Amygdala (tissue), 56 donors: ENCODE measurements at places on chromosomes 4 and X.

DNA sequence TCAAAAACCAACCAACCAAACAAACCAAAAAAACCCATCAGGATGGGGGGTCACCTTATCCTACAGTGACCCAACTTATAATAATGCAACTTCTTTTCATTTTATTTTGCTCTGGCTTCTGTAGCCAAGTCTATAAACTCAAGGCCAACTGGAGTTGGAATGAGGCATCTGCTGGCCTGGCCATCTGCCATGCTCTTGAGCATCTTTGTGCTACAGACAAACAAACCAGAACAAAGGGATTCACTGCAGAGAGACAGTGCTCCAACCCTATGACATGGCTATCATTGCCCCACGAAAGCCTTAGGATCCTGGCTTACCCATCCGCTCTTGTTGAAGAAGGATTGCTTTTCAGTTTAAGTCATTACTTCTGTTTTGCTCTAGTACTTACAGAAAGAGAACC lies 49.2 kb upstream of the SCRG1 start:
- DNase-seq, result no peak

DNA sequence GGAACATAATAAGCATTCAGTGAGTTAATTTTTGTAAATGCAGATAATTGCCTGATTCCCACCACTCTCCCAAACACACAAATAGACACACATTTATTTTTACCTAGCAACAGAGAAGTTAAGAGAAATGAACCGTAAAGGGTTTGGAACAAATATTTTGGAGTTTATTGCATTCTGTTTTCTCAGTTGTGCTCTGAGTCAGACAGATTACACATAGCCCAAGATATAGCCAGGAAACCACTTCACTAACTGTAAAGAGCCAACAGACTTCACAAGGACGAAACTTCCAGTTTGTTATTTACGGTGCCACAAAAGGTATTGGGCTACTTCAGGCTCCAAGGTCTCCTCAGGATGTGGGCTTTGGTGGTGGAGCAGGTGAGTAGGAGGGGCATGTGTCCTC lies 217.0 kb downstream of the BMPR1B start:
- DNase-seq, result no peak

DNA sequence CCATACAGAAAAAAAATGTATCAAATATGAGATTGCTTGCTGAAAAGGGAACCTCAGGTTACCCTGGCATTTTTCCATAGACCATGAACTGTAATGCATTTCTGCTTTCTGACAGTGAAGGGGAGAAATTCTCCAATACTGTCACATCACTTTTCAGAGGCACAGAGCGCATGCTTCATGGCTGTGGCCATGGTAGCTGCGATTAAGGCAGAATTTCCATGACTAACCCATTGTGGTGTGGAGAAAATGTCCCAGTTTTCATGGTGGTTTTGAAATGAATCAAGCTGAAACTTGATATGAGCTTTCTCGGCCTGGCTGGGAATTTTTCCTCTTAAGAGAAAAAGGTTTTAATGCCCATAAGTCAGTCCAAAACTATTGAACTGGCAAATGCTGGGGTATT lies 39.5 kb upstream of the MAP3K15 start:
- DNase-seq, result no peak

DNA sequence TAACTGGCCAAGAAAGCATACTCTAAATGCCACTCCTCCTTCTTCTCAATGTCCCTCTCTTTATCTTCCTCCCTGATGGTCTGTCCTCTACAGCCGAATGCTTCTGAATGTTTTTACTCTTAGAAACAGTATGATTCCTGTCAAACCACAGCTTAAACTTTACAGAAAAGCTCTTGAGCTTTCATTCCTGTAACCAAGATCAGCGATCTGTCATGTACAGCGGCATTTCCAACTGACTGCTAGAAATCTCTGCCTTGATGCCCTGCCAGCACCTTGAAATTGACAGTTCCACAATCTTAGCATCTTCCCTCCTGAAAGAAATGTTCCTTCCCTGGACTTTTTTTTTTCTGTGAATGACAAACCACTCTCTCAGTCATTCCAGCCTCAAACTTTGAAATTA lies 11.5 kb upstream of the GATB start:
- DNase-seq, result no peak

DNA sequence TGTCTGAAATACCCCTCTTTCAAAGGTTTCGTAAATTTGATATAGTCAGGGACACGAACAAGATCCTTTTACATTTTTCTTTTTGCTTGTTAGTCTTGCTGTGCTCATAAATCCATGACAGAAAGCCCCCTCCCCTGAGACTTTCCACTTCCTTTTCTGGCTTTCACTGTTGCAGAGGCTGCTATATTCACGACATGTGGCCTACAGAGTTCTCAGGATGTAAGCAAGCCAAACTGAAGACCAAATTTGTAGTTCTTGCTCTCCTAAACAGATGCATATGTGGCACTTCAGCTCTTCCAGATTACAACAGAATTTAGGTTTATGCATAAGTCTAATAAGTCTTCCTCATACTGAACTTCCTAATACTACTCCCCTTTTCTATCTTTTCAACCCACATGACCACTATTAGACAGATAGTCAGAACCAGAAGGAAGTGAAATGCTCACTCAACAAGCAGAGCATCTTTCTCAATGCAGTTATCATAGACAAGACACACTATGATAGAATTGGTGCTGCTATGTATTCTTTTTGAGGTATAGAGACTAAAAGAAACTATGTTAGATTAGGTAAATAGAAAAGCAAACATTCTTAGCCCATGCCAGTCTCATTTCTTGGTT lies 15.0 kb downstream of the BTK start:
- no peak for DNase-seq

DNA sequence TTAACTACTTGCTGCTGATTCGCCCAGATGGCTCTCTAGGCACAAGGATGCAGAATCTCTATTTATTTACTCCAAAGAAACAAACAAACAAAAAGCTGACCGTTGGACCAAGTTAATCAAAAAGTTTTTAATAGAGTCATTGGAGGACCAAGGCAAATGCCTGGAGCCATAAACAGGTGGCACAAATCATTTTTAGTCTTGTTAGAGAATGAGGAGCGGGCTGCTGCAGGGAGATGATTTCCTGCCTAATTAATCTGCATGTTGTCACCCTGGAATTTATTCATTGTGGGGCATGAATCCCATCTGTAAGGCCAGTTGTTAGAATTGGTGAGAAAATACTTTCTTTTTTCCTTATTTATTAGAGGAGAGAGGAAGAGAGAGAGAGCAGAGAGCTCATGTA lies 147.4 kb upstream of the GATB start:
- DNase-seq, result no peak

GRCh38 chr4:130632731-130633604 lies 1537.0 kb downstream of the C4orf33 start:
- DNase-seq, result no peak

DNA sequence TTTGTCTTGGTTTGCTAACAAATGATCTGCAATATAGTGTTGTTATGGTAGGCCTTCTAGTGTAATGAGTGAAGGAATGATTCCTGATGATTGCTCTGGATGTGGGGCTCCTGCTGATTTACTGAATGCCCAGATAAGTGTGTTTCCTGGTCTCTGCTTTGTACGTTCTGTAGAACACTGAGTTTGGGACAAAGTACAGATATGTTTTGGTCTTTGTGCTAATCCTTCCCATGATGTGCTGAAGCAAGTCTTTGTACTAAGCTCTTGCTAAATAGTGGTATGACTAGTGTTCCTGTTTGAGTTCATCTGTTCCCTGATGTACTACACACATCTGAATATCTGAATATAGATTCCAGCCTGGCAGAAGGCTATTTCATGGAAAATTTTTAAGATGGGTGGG lies 36.9 kb upstream of the XIAP start:
- DNase-seq, result no peak

DNA sequence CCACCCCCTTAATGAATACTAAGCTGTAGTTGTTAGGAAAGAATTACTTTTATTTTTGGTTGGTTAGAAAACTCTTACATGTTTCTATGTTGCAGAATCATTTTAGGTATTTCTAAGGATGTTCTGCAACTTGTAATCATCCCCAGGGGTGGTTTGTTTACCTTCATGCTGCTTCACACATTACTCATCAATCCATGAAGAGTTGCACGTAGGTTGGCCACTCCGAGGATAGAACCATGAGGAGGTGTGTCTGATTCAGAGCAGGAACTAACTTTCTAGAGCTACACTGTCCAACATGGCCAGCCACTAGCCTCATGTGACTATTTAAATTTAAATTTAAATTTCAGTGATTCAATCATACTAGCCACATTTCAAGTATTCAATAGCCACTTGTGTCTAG lies 127.2 kb upstream of the FRMPD4 start:
- no peak for DNase-seq

DNA sequence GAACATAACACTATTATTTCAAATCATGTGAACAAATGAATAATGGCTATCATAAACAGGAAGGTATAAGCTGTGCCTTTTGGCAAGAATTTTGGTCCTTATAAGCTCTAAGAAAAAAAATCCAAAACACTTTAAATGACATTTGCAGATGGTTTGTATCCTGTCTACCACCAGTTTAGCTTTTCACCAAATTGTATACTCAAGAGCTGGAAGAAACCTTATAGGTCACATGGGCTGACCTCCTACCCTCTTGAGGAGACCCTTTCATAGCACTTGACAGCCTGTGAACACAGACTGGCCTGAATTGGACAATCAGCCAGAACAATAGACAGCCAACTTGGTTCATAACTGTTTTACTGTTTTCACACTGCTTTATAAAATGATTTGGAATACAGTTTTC lies 24.3 kb downstream of the USP26 start:
- no peak for DNase-seq

GRCh38 chr4:99855678-99856077 lies 38.5 kb downstream of the LAMTOR3 start:
- no peak for DNase-seq

- no peak for DNase-seq
Observed at GRCh38 chr4:169397762-169398161, 127.0 kb upstream of the SH3RF1 start.

GRCh38 chrX:154693394-154693793 lies 40.0 kb upstream of the CTAG2 start:
- no peak for DNase-seq

- DNase-seq, result no peak
Observed at GRCh38 chr4:99403380-99404184, 31.6 kb downstream of the ADH7 start.

DNA sequence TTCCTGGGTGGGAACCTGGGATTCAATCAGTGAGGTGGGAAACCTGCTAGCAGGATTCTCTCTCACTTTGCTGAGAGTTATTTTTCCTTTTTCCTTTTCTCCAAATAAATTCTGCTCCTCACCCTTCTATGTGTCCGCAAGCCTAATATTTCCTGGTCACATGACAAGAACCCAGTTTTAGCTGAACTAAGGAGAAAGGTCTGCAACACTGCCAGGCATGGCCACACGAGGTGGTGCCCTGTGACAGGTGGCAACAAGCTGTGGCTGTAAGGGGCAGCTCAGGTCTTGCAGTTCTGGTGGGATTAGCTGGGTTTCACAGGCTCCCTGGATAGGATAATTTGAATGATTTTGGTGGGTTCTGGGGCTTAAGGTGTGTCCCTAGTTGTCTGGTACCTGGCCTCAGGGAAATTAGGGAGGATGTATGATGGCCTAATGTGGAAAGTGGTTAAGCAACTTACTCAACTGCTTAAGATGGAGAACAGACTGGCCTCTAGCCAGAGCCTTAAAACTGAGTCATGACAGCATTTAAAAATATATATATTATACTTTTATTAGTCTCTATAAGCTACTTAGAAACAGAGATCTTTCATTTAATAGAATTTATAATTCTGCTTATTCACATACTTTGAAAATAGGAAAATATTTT lies 215.0 kb downstream of the IL15 start:
- no peak for DNase-seq

GRCh38 chr4:60724623-60725022 lies 475.5 kb upstream of the ADGRL3 start:
- no peak for DNase-seq

- DNase-seq, result no peak
Observed at GRCh38 chrX:133350751-133351150, 64.5 kb downstream of the GPC4 start.

DNA sequence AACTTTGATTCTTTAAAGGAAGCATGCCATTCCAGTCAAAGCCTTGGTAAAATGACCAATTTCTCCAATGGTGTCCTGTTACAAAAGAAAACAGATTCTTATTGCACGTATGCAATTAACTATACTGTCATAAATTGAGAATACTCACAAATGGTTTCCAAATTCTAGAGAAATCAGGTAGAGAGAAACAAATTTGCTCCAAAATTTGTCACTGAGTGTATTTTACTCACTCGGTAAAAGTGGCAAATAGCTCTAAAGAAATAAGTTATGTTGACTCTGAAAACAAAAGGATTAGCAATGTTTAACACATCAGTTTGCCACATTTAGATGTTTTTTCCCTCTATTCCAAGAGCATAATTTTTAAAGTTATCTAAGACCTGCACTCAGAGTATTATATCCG lies 133.1 kb downstream of the DMD start:
- no peak for DNase-seq

- DNase-seq, result no peak
Observed at GRCh38 chrX:149493567-149494562, 11.2 kb downstream of the IDS start.

DNA sequence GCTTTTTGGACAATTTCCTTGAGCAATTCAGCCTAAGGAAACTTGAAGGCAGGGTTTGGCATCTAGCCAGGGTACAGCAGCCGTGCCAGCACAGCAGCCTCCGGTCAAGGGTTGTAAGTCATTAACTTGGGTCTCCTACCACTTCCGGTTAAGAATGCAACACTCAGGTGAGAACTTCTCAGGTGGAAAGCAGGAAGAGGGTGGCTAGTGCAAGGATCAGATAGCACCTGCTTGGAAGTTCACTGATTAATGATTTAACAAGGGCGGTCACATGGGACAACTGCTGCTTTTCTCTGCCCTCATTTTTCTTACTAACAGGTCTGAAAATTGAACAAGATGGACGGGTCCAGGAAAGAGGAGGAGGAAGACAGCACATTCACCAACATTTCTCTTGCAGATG lies 30.1 kb upstream of the SCOC start:
- DNase-seq, result no peak

DNA sequence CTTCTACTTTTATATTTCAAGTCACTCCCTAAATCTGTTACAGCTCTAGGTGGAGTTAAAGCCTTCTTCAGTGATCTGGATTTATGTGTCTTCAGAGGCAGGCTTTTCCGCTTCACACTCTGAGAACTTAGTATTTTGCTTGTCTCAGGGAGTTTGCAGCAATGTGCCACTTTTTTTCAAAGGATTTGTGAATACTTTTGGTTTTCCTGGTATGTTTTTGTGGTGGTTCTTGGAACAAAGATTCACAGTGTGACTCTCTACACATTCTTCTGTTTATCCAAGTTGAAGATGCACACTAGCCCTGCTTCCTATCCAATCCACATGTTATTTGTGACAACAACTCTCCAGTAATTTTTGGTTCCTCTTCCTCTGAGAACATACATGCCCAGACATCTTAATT lies 1253.7 kb downstream of the TECRL start:
- no peak for DNase-seq

- DNase-seq, result no peak
Observed at GRCh38 chr4:65391814-65392213, 278.5 kb downstream of the EPHA5 start.

DNA sequence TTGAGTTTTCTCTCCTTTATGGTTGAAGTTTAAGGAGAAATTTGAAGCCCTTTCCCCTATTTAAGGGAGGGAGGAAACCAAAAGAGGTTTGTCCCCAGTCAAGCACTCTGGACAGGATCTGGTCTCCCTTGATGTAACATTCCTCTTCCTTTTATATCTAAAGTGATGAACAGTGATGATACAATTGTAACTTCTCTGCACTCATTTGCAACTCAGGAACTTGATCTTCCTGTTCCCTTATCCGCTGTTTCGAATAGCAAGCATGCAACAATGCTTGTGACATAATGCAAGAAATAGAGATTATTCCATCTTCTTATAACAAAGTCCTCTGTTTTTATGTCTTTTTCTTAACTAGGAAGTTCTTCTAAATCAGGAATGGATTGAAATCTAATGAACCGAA lies 18.3 kb downstream of the ALPK1 start:
- no peak for DNase-seq

GRCh38 chr4:85807247-85807950 lies 332.4 kb downstream of the ARHGAP24 start:
- DNase-seq, result no peak
